ENCODE measurements at places on chromosomes 3 and 15.

DNA sequence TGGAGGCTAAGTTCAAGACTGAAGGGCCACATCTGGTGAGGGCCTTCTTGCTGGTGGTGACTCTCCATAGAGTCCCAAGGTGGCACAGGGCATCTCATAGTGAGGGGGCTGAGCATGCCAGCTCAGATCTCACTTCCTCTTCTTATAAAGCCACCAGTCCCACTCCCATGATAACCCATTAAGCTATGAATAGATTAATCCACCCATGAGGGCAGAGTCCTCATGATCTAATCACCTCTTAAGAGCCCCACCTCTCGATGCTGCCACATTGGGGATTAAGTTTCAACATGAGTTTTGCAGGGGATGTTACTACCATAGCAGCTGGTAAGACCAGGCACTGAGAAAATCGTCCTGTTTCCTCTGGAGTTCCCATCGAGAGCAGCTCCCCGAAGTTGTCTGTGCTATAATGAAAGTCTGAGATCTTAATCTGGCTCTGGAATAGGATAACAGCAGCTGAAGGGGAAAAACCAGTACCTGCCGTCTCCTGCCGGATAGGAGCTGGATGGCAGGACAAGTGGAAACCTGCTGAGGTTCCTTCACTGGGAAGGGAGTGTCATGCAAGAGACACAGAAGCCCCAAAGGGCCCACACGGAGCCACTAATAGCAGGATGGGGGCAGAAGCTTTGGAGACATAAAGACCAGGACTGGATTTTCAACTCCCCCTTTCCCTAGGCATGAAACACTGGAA, 79.5 kb upstream of the EPHB3 start:
- DNase-seq: no peak

DNA sequence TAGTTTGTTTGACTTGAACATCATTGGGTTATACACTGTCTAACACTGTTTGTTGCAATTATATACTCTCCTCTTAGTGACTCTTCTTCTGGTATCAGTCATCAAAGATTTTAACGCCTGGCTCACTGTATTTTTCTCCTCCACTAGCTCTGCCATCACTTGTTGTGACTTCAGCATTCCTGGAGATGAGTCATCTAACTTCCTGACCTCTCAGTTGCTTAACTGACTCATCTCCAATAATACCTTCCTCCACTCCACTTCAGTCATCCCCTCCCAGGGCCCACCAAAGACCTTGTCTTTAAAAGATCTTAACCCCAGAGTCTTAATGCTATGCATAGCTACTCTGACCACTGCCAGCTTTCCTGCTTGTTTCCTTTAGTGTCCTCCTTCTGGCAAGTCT, 28.6 kb upstream of the CLSTN2 start:
- DNase-seq: no peak

- DNase-seq: no peak
These were observed 148.8 kb downstream of the KCNMB2 start for GRCh38 chr3:178684881-178685590.

GRCh38 chr3:198061119-198062067, 101.4 kb downstream of the LMLN start:
- no peak for DNase-seq

- no peak for DNase-seq
These were observed 191.9 kb downstream of the STT3B start for GRCh38 chr3:31724651-31725050.

DNA sequence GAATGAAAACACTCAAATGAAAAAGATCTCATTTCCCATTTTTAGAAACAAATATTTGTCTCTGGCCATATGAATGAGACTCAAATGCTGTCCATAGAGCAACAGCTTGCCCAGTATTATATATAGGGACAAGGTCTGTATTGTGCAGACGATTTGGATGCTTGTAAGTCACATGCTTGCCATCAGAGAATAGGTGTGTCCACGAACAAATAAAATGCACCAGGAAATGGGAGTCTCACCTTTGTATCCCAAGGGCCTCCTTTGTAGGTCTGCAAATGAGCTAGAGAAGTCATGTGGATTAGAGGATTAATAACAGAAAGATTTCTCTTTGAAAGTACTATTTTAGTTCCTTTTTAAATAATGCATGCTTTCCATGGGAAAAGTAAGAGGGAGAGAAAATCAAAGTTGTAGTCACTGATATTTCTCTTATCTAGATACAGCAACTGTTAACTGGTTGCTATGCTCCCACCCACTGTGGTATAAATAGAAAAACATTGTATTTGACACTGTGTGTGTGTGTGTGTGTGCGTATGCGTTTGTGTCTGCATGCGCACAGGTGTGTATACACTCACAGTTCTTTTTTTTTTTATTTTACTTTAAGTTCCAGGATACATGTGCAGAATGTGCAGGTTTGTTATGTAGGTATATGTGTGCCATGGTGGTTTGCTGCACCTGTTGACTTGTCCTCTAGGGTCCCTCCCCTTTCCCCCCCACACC, 383.4 kb upstream of the ARRDC4 start:
- no peak for DNase-seq

- no peak for DNase-seq
These were observed 30.0 kb upstream of the AKAP13 start for GRCh38 chr15:85350395-85350794.

DNA sequence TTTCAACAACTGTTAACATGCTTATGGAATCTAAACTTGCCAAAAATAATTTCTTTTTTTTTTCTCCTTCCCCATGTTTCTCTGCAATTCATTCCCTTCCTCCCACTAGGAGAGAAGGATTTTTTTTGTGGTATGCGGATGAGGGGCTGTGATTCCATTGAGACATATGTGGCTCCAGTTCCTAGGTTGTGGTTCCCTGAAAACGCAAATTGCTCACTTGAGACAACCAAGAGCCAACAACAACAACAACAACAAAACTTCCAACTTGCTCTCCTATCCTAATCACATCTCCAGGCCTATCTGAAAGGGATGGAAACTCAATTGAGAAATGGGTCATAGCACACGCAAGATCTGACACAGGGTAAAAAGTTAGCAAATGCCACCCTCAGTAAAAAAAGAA, 406.5 kb upstream of the TGFBR2 start:
- no peak for DNase-seq

GRCh38 chr3:159855599-159856346, 132.9 kb upstream of the IL12A start:
- no peak for DNase-seq

DNA sequence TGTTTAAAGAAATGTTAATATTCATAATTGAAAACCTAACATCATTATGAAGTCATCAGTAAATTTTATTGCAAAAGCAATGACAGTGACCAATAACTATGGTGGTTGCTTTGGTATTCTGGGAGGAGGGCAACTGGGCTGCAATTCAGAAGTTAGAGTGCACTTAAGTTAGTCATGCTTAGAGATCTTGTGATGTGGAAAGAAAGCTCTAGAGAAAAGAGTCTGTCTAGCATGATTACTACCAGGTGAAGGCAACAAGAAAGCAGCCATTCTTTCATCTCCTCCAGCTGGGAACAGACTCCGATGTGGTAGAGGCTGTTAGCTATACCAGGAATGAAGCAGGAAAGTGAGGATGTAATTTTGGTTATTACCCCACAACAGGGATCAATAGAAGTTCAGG, 625.6 kb downstream of the SI start:
- DNase-seq: no peak

GRCh38 chr15:37019479-37020433, 80.6 kb downstream of the MEIS2 start:
- no peak for DNase-seq

DNA sequence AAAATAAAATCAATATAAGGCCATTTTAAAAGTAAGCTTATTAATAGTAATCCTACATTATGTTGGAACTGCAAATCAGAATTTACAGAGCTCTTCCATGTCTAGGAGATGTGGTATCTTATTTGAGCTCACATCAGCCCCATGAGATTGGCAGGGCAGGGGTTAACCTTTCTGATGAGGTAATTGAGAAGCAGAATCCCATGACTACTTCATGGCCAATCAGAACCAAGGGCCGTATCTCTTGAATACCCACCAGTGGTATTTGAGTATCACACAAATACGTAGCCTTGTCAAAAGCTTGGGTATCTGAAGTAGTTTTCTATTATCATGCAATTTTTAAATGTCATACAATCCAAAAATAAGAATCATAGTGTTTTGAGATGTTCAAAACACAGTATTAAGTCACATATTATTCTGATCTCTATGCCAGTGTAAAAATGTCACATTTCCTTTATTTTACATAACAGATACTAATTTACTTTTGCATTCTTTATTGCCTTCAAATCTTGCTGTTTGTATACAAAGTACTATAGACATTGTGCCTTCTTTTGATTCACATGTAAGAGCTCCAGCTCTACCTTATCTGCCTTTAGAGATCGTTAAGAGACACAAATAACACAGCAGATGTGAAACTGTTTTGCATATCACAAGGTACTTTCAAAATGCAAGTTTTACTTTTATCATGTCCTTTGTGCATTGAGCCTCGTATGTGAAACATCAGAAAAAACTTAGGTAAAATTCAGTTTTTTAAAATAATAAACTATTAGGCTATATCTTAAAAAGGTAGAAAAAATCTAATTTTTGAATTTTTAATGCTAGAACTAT, 251.7 kb upstream of the GOLGA6L4 start:
- no peak for DNase-seq

GRCh38 chr15:68924866-68925560, 5.3 kb upstream of the SPESP1 start:
- DNase-seq: peak; percentile 50

DNA sequence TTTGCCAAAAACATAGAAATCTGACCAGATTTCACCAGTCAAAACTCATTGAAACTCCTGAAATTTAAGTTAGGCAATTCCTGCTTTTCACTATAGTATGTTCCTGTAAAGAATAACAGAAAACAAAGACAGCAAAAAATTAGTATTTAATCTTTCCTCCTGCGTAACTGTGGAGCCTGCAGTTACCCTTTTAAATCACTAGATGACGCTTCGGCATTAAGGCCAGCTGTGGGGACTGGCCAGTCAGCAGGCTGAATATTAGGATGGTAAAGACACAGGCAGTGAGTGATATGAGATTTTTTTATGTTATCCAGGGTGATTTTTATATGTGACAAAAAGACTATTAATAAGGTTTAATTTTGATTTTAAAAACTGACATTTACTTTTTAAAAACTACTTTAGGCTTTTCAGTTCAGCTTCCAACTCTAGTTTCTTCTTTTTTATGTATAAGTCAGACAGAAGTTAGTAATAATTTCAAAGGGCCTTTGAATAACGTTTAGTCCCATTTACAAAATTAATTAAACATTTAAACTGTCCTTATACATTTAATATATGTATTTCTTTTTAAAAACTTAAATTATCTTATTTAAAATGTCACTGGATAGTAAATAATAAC, 165.1 kb downstream of the PPM1L start:
- no peak for DNase-seq

- no peak for DNase-seq
These were observed 35.4 kb downstream of the GRAMD1C start for GRCh38 chr3:113873814-113874526.

- no peak for DNase-seq
These were observed 17.8 kb downstream of the GCSAM start for GRCh38 chr3:112115161-112115739.
